Right renal pelvis (tissue), 4 donors: ENCODE measurements at places on chromosomes 1 and 21. TPM values are rescaled to one million over a fixed set of nuclear protein-coding genes. Genes with fewer than 3 reads are reported as not detected.

ERG gene
- 22.9 TPM for polyA plus RNA-seq

ESPN gene
- polyA plus RNA-seq: 15.9 TPM

CRYAA gene
- polyA plus RNA-seq: not detected

TFAP2E gene
- 0.92 TPM for polyA plus RNA-seq

TPTE gene
- polyA plus RNA-seq: not detected

DENND2C gene
- polyA plus RNA-seq: 3.5 TPM

ADORA1 gene
- polyA plus RNA-seq: 6.9 TPM

STUM gene
- polyA plus RNA-seq: 1.9 TPM

C1QTNF12 gene
- 9.4 TPM for polyA plus RNA-seq

DMBX1 gene
- not detected for polyA plus RNA-seq

RABGGTB gene
- 96.9 TPM for polyA plus RNA-seq

CELA3A gene
- not detected for polyA plus RNA-seq

GPR157 gene
- polyA plus RNA-seq: 2.1 TPM

CDK11B gene
- polyA plus RNA-seq: 42.2 TPM

ATP1A4 gene
- polyA plus RNA-seq: not detected
